CD4-positive, CD25-positive, alpha-beta regulatory T cell (primary cell): ENCODE measurements at places on chromosomes 16 and 17.

- no peak for DNase-seq
Measured at GRCh38 chr16:77014441-77014840, 176.5 kb upstream of the MON1B start.

- DNase-seq = no peak
Measured at GRCh38 chr16:23859713-23860269, 24.0 kb downstream of the PRKCB start.

DNA sequence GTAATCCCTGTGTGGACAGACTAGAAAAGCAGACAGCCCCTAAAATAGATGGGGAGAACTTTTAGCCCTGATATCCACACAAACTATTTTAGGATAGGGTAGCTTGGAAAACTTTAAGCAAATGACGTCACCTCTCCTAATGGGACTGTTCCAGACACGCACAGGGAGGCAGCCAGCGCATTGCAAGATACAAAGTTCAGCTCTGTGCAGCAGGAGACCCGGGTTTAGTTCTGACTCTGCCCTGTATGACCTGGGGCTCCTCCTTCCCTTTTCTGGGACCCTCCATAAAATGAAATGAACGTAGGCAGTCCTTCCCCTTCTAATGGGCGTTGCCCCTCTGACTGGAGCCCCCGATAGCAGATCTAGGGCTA, 6.3 kb downstream of the ZNF689 start:
- DNase-seq = no peak

DNA sequence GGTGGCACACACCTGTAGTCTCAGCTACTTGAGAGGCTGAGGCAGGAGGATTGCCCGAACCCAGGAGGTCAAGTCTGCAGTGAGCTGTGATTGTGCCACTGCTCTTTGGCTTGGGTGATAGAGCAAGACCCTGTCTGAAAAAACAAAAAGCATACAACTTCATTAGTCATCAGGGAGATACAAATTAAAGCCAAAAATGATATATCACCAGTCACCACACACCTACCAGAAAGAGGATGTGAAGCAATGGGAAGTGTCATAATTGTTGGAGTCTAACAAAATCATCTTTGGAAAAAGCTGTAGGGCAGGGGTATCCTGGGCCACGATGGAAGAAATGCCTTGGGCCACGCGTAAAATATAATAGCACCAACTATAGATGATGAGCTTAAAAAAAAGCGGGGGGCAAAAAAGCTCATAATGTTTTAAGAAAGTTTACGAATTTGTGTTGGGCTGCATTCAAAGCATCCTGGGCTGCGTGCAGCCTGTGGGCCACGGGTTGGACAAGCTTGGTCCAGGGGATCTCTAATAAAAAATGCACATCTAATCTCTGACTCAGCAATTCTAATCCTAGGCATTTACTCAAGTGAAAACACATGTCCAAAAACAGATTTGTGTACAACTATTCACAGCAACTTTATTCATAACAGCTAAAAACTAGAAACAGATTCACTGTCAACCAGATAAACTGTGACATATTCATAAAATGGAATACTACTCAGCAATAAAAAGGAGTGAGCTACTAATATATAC, 65.9 kb downstream of the HIC1 start:
- DNase-seq = no peak

GRCh38 chr17:80702315-80703141, 157.9 kb downstream of the RPTOR start:
- no peak for DNase-seq

DNA sequence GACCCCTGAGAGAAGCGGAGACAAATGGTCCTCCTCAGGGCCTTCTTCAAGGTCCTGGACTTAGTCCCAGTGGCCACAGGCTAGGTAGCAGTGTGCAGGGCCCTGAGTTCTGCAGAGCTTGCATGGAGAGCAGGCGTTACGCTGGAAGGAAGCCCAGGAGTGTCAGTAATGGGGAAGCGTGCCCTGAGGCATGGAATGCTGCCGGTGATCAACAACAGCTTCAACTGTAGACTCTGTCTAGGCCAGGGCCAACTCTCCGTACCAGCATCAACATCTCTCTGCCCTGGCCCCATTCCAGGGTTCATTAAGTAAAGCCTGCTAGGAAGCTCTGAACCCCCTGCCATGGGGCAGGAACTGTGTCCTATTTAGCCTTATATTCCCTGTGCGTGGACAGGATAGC, 568 bp upstream of the TNK1 start:
- DNase-seq = no peak

DNA sequence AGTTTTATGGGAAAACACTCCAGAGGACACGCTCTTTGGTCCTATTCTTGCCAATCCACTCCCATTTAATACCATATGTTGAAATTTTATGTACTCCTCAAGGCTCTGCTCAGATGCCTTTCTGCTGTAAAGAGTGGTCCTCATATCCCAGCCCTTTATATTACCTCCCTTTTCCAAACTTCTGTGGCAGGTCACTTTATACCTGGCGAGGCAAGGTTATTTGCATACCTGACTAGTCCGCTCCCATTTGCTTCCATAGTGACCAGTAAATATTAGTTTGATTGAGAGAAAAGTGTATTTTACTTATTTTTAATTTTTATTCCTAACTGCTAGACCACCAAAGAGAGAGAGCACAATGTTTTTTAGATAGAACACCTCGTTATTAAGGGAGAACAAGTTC, 17.3 kb downstream of the KRT12 start:
- DNase-seq = no peak

DNA sequence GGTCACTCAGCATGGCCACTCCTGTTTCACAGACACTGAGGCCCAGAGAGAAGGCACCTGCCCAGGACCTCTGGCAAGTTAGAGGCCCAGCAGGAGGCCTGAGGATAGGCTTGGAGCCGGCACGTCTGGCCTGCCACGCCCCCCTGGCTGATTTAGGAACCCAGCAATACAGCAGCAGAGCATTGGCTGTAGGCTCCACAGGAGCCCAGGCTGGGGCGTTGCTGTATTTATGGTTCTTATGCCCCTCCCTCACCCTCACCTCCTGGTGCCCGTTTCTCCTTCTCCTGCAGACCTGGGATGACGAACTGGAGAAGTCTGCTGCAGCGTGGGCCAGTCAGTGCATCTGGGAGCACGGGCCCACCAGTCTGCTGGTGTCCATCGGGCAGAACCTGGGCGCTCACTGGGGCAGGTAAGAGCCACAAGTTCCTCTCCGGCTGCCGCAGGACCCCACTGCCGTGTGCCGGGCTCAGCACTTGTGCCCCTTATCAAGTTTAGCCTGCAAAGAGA, 25.8 kb downstream of the CRISPLD2 start:
- no peak for DNase-seq

DNA sequence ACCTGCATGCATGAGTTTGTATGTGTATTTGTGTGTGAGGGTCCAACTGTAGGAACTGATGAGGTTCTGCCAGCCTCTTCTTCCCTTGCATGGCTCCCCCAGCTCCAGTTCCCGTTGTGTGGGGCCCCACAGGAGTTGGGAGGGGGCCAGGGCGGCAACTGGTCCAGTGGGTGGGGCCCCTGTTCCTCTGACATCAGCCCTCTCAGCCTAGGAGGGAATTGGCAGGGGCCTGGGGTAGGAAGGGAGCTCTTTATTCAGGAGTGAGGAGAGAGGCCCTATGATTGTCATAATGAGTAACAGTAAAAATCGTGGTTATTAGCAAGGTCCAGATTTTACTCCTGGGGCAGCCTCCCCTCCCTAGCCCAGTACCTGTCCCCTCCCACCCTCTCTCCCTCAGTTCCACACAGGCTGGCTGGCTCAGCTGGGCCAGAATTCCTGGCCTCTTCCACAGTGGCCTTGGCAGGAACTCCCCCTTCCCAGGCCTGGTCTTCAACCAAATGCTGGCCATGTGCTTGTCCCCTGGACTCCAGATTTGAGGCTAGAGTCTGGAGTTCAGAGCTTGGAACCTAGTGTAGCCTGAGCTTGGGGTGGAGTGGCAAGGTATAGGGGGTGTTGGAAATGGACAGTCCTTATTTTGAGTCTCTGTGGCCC, 18.9 kb downstream of the RARA start:
- no peak for DNase-seq

DNA sequence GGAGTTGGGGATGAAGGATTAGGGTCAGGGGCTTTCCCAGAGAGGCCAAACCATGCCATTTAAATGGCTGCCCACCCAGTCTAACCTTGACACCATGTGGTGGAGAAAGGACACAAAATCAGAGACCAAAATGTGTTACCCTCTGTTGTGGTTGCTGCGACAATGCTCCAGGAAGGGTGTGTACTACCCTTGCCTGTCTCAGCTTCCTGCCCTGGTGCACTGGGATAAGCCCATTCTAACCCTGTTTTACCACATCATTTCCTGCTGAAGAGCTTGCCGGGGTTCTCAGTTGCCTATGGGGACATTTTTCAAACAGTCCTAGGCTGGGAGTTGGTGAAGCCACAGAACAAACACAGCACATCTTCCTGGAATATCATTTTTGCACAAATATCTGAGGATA, 4.9 kb downstream of the OR4D1 start:
- peak; percentile 8 for DNase-seq

- DNase-seq = no peak
Measured at GRCh38 chr17:44146375-44147346, 4.9 kb downstream of the HROB start.

- DNase-seq = no peak
Measured at GRCh38 chr17:60079401-60080243, 901 bp upstream of the HEATR6 start.

- peak; percentile 33 for DNase-seq
Measured at GRCh38 chr17:7862692-7863437, 5.1 kb downstream of the CYB5D1 start.

- no peak for DNase-seq
Measured at GRCh38 chr16:27330542-27330941, 16.8 kb downstream of the IL4R start.

DNA sequence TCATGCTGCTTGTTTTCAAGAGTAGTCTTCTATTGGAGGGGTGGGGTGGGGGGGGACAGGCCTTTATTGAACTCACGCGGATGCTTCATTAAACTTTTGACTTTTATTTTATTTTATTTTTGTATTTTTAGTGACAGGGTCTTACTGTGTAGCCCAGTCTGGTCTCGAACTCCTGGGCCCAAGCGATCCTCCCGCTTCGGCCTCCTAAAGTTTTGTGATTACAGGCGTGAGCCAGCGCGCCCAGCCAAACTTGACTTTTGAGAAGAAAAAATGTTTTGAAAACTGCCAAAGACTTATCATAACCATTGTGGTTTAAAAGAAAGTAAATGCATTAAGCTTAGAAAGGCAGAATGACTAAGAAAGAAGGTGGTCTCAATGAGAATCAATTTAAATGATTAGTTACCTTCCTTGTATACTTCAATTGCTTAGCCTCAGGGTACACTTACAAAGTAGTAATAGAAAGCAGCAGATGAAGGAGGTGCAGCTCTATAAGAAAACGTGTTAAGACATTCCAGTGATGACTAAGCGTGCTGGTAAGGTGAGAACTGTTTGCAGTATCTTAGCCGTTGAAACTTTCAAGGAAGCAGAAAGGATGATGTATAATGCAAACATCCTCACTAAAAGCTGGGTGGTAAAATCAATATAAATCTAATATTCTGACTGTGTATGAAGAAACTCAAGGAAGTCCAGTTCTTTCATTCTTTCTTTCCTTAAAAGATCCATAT, 1.2 kb downstream of the AP2B1 start:
- DNase-seq = peak; percentile 66

GRCh38 chr17:11296994-11297393, 56.0 kb downstream of the SHISA6 start:
- no peak for DNase-seq

DNA sequence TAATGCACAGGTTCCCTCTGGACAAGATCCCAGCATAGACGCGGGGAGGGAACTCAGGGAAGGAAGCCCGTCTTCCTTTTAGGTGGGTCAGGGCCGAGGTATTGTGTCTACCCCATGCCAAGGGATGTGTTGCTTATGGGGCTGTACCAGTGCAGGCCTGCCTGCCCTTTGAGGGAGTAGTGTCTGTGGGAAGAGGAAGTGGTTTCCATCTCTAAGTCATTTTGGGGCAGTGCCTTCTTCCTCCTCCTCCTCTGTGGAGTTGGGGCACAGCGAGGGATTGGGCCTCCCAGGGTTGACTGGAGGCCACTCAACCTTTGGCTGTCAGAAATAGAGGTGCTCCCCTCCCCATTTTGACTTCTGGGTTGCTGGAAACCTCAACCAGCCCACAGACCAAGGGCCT, 26.5 kb downstream of the GJD3 start:
- peak; percentile 62 for DNase-seq

DNA sequence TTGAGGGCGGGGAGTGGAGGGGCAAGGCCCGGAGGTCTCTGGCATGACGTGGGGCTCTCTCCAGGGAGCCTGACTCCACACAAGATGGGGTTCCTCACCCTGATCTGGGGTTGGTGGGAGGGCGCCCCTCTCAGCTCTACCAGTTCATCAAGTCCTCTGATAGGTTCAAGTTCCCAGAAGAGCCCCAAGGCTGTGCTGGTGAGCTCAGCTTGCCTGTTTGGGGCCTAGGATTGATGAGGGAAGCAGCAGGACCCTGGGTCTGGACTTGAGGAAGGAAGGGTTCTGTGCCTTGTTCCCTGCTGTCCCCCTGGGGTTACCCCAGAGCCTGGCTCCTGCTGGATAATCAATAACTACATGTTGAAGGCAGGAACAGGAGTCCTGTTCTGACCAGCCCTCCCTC, 3.5 kb downstream of the MGAT5B start:
- no peak for DNase-seq

GRCh38 chr17:7380855-7381683, at the start of gene TNK1:
TSS of gene TNK1 (plus strand) at chr17:7381089. CDS start at chr17:7382927, 1,838 bp downstream.
- DNase-seq = no peak

DNA sequence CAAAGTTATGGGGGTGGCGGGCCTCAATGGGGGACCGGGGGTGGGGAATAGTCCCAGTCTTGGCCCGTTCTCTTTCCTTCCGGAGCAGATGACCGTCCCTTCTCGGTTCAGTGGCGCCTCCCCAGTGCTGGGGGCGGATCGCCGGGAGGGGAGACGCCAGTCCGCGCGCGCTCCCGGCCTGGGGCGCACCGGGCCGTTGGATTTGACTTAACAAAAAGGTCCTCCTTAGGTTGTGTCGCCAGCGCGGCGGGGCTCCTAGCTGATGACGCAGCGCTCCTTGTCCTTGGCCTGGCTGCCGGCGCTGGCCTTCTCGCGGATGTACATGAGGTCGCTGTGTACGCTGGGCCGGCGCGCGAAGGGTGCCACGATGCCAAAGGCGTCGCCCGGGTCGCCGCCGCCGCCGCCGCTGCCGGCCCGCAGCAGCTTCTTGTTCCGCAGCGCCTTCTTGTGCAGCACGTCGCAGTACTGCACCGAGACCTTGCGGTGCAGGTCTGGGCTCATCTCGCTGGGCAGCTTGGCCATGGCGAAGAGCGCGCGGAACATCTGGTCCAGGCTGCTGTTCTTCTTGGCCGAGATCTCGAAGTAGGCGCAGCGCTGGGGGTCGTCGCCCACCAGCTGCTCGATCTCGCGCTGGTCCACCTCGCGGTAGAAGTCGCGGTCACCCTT, 1.2 kb downstream of the RASD1 start:
- peak; percentile 38 for DNase-seq

DNA sequence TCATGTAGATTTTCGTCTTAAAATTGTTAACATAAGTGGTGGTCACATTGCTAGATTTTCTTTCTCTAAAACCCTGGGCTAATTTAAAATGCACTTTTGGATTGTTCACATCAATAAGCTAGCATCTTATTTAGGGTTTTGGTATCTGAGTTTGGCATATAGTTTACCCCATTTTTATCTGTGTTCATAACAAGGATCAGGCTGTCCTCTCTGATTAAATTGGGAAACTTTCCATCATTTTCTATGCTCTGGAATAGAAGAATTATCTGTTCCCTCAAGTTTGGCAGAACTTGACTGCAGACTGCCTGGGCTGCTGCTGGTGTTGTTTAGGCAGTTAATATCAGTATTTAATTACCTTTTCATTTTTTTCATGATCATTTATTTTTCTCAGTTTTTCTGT, 1.8 kb downstream of the SPECC1 start:
- no peak for DNase-seq

GRCh38 chr17:6240601-6241000, 170.4 kb downstream of the WSCD1 start:
- DNase-seq = no peak

GRCh38 chr16:66287926-66288325, 78.6 kb upstream of the CDH5 start:
- no peak for DNase-seq
